A549 (cell line): ENCODE measurements at places on chromosomes 4 and X.

DNA sequence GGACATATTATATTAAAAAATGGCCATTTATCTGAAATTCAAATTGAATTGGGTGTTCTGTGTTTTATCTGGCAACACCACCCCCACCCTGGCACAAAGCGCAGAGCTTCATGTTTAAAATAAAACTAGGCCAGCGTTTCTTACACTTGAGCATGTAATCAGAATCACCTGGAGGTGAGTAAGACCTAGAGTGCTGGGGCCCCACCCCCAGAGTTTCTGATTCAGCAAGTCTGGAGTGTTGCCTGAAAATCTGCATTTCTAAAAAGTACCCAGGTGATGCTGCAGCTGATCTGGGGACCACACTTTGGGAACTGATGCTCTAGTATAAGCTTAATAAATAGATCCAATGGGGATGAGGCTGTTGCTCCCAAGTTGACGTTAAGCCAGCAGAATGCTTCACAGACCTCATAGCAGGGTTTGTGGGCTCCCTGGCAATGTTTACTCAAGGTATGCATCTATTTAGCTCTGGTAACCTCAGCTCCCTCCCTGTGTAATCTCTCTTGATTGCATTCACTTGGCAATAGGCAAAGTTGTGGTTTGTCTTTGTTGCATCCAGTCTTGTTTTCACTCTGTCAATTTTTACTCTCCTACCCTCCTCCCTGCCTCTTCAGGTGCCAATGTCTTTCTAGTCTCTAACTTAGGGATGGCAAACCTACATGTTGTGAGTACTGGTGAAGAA is 99.8 kb upstream of the TEX13D start:
- no peak for DNase-seq

- DNase-seq: no peak
These were observed 5.1 kb downstream of the CYTL1 start for GRCh38 chr4:5014007-5014682.

- DNase-seq: no peak
These were observed 50.4 kb upstream of the CCDC160 start for GRCh38 chrX:134186362-134187121.

- no peak for DNase-seq
These were observed 187.2 kb upstream of the SPRY1 start for GRCh38 chr4:123209436-123209835.

DNA sequence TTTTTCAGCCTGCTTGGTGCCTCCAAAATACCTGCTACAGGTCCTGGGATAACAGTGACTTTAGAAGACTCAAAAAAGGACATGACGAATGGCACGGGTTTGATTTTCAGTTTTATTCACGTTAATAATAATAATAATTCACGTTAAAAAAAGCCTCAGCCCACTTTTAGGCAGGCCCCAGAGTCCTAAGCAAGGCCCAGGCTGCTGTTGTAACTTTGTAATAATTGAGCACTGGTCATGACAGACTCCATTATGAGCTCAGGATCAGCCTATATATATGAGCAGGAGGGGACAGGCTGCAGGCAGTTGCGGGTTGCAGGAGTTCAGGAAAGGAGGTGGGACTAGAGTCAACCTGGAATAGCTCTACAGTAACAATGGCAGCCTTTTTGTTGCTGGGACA is at the start of gene TMEM31:
TSS of gene TMEM31 (plus strand) at position 301 of the 400 bp plus-strand sequence. CDS start 1,350 bp downstream, outside the sequence.
- DNase-seq: no peak

- DNase-seq: no peak
These were observed 247.9 kb upstream of the EPHA5 start for GRCh38 chr4:65918212-65918611.

DNA sequence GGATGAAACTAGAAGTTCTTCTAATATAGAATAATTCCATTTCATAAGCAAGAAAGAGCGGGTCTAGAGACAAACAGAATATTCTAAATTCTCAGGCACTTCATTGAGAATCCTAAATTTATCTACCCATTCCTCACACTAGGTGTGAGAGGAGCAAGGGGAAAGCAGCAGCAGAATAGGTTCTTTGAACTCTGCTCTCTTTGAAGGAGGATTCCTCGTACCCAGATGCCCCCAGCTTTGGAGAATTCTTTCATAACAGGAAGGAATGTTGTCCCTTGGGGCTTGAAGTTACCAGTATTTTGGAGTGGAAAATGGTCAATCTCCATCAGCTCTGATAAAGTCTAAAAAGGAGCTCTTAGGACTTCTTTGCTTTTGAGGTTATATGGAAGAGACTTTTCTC is 59.7 kb upstream of the RASGEF1B start:
- no peak for DNase-seq

DNA sequence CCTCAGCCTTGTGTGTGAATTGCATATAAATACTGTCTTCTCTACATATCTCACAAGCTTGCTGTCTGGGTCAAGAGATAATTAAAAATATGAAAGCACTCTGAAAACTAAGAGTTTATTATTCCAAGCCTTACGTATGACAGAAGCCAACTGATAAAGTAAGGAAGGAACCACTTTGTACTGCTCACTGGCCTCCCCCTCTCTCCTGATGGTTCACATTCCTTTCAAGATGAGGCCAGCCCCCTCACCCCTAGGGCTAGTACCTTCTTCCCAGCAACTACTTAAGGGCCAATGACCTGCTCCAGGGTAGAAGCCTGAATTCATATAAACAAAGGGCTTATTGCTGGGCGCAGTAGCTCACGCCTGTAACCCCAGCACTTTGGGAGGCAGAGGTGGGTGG is 5.4 kb upstream of the SOWAHD start:
- DNase-seq: no peak

DNA sequence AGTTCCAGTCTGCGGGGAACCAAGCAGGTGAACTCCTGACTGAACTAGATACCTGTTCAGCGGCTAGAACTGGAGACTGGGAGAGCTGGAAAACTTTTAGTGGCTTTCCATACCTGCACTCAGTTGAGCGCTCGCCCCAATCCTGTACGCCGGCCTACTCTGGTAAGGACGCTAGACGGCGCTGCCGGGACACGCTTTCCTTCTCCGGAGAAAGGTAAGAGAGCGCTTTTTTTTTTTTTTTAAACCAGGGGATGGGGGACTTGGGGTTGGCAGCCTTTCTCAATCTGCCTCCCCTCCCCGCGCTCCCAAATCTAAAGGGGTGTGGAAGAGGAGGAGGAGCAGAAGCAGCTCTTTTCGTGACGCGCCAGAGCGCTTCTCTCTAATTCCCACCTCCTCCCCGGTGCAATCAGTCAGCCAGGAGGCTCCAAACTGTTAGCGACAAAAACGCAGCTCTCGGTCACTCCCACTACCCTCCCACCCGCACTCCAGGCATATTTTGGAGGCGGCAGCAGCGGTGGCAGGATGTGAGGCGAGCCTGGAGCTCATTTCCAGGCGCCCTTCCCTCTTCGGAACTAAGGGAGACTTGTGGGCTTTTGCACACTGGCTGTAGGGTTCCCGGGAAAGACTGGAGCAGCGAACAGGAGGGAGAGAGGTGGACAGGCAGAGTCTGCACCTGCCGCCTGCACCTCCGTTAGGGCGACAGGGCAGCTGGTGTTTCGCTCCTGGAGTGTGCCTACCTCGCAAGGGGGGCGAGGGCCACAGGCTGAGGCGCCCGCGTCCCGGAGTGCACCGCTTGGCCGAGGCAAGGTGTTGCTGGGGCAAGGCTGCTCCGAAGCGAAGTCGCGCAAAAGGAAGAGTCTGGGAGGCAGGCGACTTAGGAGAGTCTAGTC is at the start of gene IL1RAPL2:
TSS of gene IL1RAPL2 (plus strand) at position 409 of the 890 bp plus-strand sequence.
- peak; percentile 37 for DNase-seq

GRCh38 chr4:53590187-53590586 is 1.1 kb downstream of the LNX1 start:
- DNase-seq: no peak

DNA sequence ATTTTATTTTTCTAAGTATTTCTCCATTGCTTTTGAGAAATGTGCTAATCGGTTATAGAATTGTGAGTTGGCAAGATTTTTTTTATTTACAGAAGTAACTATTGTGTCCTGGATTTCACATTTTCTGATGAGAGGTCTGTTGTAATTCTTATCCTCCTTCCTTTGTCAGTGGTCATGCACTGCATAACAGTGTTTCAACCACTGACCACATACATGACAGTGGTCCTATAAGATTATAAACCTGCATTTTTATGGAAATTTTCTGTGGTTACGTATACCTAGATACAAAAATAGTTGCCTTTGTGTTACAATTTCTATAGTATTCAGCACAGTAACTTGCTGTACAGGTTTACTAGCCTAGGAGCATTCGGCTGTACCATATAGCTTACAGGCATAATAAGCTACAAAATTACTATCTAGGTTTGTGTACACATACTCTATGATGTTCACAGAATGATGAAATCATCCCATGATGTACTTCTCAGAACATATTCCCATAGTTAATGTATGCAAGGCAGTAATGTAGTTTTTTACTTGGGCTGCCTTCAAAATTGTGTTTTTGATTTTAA is 47.8 kb downstream of the APELA start:
- no peak for DNase-seq

DNA sequence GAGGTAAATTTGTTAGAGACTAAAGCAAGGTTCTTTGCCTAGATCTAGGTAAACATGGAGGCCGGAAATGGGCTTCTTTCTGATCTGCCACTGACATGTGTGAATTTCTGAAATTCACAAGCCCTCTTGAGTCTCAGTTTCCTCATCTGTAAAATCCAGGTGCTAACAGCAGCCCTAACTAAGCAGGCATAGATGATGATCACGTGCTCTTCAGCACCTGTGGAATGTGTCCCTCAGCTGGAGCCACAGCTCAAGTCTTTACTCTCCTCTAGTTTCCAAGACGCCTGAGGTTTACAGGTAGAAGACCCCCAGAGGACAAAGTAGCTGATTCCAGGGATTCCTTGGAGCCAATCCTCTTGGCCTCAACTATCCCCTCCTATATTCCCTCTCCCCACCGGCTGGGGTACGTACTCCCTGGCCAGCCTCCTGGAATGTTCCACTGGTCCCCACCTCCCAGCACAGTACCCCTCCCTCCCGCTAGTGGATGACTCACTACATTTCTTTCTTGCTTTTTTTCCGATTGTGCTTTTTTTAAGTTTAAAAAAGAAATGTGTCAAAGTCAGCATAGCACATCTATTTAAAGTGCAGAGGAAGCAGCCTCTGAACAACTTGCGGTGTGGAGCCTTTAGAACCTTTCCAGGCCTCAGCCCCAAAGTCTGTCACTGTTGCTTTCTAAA is 98.4 kb downstream of the PHKA2 start:
- no peak for DNase-seq

DNA sequence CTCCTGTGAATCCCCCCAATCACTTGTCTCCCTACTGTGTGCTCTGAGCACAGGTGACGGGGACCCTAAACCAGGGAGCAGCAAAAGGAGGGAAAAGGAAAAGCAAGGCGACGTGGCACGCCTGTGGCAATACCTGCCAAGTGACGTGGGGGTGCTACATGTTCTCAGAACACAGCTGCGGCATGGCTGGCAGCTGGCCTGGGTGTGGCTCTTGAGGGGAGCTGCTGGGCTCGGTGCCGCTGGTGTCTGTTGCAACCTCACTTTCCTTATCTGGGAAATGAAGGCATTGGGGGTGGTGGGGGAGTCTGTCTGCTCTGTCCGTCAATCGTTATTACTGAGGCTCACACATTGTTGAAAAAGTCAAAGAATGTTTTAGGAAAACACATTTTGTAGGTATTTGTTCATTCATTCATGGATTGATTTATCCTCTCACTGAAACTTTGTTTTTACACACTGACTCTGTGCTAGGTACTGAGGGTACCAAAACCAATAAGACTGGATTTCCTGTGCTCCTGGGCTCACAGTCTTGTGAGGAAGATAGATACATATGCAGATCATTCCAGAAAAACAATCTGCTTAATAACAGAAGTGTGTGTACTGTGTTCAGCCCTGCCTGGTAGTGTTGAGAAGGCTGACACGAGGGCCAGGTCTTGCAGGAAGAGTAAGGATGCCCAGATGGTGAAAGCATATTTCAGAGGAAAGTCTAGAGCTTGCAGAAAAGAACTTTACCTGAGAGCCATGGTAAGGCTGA is 217.6 kb downstream of the PTTG2 start:
- no peak for DNase-seq

GRCh38 chr4:174707051-174707676 is 121.9 kb downstream of the GLRA3 start:
- no peak for DNase-seq

DNA sequence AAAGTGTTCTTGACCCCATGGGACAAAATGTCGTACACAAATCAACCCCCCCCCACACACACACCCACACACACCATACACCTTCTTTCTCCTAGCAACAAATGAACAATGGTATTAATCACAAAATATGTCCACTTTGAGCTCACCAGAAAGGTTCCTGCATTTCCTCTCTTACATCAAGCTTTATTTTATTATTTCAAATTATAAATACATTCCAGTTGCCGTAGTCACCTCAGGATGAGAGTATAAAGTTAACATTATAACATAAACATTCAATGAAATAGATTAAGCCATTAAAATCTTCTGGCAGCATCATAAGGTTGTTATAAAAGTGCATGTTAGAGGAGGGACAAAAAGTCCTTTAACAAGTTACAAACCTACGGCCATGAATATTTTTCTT is 7.3 kb downstream of the XK start:
- no peak for DNase-seq

DNA sequence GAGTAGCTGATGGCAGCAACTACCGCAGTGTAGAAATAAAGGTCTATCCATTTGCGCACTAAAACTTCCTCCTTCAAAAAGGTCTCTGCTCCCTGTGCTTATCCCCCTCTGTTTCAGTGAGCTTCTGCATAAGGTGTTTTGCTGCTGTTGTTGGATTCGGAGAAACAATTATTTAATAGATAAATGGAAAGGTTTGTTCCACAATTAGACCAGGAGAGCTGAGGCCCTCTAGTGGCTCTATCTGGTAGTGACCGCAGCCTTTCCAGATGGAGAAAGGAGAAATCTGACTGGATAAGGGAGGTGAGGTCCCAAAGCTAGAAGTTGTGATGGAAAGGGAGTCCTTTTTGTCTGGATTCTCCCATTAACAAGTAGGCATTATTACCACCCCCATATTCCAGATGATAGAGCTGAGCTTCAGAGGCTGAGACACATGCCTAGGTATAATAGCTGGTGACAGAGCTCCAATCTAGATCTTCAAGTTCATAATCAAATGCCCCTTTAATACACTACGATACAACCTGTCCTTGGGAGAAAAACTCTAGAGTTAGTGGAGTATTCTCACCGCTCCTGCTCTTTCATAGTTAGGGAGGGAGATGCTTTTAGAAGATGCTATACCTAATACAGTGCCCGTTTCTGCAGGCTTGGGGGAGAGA is 5.1 kb upstream of the GABRQ start:
- DNase-seq: peak; percentile 14

- no peak for DNase-seq
These were observed 527.4 kb downstream of the C4orf33 start for GRCh38 chr4:129623233-129623875.

DNA sequence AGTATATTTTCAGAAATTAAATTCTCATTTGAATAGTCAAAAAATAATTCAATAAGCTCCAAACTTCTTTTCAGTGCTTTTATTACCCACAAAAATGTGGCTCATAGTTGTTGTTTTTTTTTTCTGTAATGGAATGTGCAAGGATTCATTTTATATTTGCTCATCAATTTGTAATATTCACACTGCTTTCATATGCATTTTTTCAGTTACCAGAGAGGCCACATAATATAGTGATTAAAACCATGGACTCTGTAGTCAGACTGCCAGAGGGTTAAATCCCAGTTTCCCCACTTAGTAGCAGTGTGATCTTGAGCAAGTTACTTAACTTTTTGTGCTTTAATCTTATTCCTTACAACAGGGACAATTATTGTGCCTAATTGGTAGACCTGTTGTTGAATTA is 64.5 kb downstream of the FAM9B start:
- no peak for DNase-seq

GRCh38 chrX:40172401-40173142 is 74.8 kb upstream of the BCOR start:
- DNase-seq: no peak
